ENCODE measurements at places on chromosomes 6 and 20.

DNA sequence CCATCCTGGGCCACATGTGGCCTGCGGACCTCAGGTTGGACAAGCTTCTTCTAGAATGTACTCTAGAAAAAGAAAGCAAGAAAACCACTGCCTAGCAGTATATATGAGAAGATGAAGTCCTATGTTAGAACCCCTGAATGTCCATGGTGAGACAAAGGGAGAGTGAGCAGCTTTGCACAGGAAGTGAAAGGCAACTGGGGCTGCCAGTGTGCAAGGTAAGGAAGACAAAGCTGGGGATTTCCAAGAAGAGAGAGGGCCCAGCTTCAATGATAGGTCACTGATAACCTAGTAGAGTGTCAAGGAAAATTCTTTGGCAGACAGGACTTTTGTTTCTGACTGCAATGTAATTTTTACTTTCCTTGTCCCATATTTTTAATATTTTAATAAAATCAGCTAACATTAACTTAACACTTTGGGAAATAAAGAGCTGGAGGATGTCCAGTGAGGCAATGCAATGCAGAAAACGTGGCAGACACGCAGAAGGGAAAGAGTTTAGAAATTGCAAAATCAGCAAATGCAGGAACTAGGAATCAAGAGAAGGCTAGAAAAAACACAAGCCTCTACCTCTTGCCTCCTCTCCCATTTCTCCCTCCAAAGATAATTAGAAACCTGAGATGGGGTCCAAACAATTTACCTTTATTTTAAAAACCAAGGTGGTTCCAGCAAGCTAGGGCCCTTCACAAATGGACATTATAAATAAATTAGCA is 47.4 kb downstream of the CYP39A1 start:
- no peak for DNase-seq

GRCh38 chr6:109342506-109342905 is 39.8 kb downstream of the CD164 start:
- no peak for DNase-seq

GRCh38 chr6:130893766-130894165 is 66.6 kb downstream of the SMLR1 start:
- DNase-seq, result no peak

- no peak for DNase-seq
Measured at GRCh38 chr6:135440087-135440792, 57.3 kb downstream of the AHI1 start.

GRCh38 chr6:159693894-159694545 is 979 bp upstream of the SOD2 start:
- DNase-seq, result peak; percentile 15

DNA sequence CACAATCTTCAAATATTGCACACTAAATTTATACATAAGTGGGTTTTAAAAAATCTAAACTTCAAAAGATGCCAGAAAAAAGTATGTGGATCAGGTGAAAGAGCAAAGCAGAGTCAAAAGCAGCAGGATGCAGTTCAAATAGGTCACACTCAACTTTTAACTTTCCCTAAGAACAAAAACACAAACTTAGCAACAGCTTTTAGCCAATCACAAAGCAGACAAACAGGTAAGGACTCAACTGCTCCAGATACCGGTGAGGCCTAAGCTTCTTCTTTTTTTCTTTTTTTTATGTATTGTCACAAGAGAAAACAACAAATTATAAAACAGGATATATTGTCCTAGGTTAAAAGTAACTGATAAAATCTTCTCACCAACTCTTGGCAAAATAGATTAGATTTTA is 74.7 kb downstream of the SESN1 start:
- no peak for DNase-seq

- DNase-seq, result no peak
Measured at GRCh38 chr6:44068607-44069296, 58.5 kb downstream of the MRPL14 start.

DNA sequence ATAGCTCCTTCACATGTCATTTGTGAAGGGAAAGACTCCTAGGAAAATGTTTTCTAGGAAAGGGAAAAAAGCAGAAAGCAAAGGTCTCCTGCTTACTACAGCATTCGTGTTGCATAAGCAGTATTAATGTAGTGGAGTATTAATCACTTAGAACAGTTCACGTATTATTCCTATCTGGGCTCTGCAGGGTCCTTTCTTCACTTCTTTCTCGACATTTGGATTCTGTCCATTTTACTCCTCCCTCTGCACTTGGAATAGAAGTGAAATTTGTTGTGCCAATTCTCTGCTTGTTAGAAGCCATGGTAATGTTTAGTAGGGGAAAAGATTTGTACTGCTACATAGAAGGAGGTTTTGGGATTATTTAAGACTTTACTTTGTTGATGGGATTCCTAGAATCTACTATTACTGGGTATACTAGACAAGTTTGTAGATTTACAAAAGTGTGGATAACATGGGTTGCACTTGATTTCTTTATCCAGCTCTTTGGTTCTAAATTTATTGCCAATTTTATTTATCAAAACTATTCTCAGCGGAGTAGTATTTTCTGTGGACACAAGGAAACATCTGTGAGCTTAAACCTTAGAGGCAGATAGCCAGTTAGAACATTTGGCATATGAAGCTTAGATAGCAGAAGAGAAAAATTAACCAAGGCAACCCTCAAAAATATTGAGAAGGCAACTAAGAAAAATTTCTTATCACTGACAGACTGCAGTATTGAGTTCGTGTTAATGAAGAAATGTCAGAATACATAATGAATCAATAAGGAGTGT is 108.4 kb upstream of the ESR1 start:
- no peak for DNase-seq

- no peak for DNase-seq
Measured at GRCh38 chr6:64037427-64037826, 401.8 kb downstream of the PHF3 start.
